ENCODE measurements at places on chromosomes 3 and 15. TPM values are rescaled to one million over a fixed set of nuclear protein-coding genes. Genes with fewer than 3 reads are reported as not detected.

CDC25A gene
- total RNA-seq: 3.7 TPM

CCRL2 gene
- total RNA-seq: 2.5 TPM

LPCAT4 gene
- 12.2 TPM for total RNA-seq

GP5 gene
- total RNA-seq: 0.90 TPM

IQCF5 gene
- total RNA-seq: not detected
